Stimulated activated CD8-positive, alpha-beta memory T cell treated with anti-CD3 and anti-CD28 coated beads, Interleukin-4, amount 100 ng/mL, for 4 hours (primary cell): ENCODE measurements at places on chromosomes 6 and 20.

- DNase-seq: no peak
Observed at GRCh38 chr20:7264137-7264536, 496.7 kb downstream of the BMP2 start.

GRCh38 chr6:170136541-170137175, 154.2 kb downstream of the DLL1 start:
- DNase-seq: no peak

DNA sequence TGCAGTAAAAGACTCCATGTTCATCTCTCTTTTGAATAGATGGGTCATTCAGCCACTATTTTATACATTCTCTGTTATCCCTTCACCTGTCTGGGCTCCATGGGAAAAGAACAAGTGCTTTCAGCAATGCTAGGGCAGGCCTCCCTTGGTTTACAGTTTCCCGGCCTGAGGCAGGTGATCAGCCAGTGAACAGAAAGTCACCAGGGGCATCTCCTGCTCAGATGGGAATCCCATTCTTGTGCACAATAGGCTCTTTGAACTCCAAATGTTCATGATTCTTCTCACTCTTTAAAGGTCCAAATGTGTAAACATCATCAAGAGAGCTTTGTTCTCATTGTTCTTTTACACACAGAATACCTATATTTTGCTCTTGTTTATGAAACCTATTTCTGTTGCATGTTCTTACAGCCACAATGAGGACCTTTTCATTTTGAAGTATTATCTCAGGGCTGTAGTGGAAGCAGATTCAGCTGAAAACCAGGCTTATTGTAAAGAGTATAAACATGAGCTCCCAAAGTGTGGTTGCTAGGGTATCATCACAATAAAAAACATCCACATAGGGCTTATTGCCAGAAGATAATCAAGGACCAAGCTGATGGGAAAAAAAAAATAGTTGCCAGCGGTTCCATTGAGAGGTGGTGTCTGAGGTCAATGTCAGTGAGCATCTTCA, 267.1 kb upstream of the SGK1 start:
- DNase-seq: no peak

- no peak for DNase-seq
Observed at GRCh38 chr6:155287762-155288161, 23.9 kb downstream of the CLDN20 start.

- DNase-seq: no peak
Observed at GRCh38 chr6:148461986-148462577, 119.4 kb downstream of the SASH1 start.

- DNase-seq: no peak
Observed at GRCh38 chr20:36883977-36884535, 8.1 kb downstream of the TLDC2 start.

GRCh38 chr6:165059032-165059431, 250.4 kb downstream of the C6orf118 start:
- no peak for DNase-seq

- DNase-seq: no peak
Observed at GRCh38 chr6:160272707-160273106, 14.1 kb upstream of the SLC22A2 start.

- DNase-seq: no peak
Observed at GRCh38 chr6:143515061-143515760, 3.7 kb upstream of the FUCA2 start.

- no peak for DNase-seq
Observed at GRCh38 chr6:153976921-153977693, 61.9 kb upstream of the OPRM1 start.

GRCh38 chr20:58130581-58130980, 97.9 kb downstream of the ANKRD60 start:
- DNase-seq: no peak

- no peak for DNase-seq
Observed at GRCh38 chr6:23394681-23395080, 731.3 kb upstream of the NRSN1 start.

- no peak for DNase-seq
Observed at GRCh38 chr6:108714766-108715414, 133.3 kb upstream of the ARMC2 start.

DNA sequence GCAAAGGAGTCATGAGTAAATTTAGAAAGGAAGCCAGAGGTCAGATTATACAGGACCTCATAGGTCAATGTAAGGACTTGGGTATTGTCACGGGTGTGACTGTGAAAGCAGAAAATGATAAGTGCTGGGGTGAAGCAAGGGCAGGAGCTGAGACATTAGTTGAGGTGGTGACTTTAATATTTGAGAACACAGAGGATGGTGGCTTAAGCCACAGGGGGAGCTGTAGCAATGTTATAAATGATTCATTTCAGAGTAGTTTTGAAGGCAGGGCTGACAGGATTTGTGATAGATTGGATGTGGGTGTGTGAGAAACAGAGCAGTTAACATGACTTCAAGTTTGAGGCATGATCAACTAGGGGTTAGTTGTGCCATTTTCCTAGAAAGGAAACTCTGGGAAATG, 659.9 kb downstream of the EPM2A start:
- DNase-seq: no peak

GRCh38 chr6:18350712-18351111, 36.4 kb upstream of the RNF144B start:
- no peak for DNase-seq

DNA sequence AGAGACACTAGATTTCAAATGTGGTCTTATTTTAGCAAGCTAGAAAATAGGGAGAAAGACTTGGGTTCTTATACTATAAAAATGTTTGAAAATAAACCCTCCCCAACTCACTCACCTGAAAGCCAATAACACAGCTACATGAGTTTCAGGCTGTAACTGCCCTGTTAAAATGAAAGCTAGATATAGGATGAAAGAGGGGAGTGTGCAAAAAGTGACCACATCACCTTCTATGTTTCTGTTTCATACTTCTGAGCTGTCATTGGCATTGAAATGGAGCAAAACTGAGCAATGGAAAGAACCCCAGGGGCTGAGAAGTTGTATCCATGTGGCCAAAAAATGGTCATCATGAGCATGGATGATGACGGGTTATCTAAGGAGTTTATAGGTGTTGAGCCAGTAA, 148.1 kb upstream of the TENT5A start:
- no peak for DNase-seq

- no peak for DNase-seq
Observed at GRCh38 chr6:32680055-32680454, 13.6 kb upstream of the HLA-DQB1 start.

- no peak for DNase-seq
Observed at GRCh38 chr6:70180901-70181599, 121.8 kb downstream of the COL9A1 start.

GRCh38 chr6:90065173-90065572, 170.9 kb downstream of the GJA10 start:
- no peak for DNase-seq

GRCh38 chr6:143110996-143111395, 50.3 kb downstream of the AIG1 start:
- DNase-seq: no peak

GRCh38 chr20:10476319-10476724, 41.2 kb downstream of the SLX4IP start:
- DNase-seq: no peak

DNA sequence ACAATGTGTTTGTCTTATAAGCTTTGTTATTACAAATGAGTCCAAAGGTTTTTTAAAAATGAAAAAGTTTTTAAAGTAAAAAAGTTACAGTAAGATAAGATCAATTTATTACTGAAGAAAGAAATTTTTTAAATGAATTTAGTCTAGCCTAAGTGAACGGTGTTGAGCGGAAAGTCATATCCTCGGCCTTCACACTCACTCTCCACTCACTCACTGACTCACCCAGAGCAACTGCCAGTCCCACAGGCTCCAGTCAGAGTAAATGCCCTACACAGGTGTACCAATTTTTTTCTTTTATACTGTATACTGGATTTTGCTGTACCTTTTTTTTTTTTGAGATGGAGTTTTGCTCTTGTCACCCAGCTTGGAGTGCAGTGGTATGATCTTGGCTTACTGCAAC, 42.7 kb upstream of the AGPAT4 start:
- DNase-seq: no peak

GRCh38 chr6:25192590-25193459, 86.3 kb upstream of the CARMIL1 start:
- no peak for DNase-seq

- no peak for DNase-seq
Observed at GRCh38 chr6:89409461-89410035, 2.5 kb downstream of the RRAGD start.

GRCh38 chr20:5569021-5569420, 181.2 kb upstream of the SHLD1 start:
- DNase-seq: peak; percentile 12

GRCh38 chr6:5723841-5724691, 282.7 kb downstream of the NRN1 start:
- no peak for DNase-seq

DNA sequence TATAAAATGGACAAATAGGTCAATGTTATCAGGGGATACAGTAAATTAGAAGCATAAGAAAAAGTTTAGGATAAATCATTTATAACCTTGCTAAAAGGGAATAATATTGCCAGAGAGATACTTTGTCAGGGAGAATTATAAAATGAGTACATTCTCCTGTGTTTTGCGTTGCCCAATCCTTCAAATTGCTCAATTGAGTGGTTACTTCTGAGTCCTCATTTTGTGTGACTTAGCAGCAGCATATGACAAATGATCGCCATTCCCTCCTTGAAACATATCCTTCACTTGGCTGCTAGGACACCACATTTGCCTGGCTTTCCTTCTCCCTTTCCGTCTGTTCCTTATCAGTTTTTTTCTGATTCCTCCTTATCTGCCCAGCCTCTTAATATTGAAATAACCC, 106.7 kb upstream of the FLRT3 start:
- no peak for DNase-seq

GRCh38 chr6:47134476-47135189, 92.5 kb upstream of the ADGRF1 start:
- no peak for DNase-seq

DNA sequence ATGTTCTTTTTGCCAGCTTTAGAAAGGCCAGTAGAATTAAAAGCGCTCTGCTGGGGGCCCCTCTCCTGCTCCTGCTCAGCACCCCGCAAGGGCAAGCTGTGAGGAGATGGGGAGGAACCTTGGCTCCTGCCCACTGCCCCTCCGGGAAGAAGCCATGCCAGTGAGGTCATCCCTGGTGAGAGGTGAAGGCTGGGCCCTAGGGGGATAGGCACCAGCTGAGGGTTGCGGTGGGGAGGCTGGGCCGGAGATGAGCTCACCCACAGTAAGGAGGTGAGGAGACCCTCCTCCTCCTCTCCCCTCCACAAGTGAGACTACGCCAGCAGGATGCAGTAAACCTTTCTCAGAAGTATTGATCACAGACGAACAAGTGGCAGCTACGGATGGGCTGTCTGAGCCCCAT, 32.1 kb downstream of the LRFN2 start:
- no peak for DNase-seq
